Activated CD4-positive, alpha-beta T cell treated with anti-CD3 and anti-CD28 coated beads, Interleukin-2, Interleukin-4, amounts not matched to agents 100 ng/mL and 50 ng/mL, durations not matched to agents 16 hours and 8 hours (primary cell): ENCODE measurements at places on chromosomes 6 and 20.
A peak's percentile ranks its signal among the peaks of the same experiment; 100 is the strongest.

GRCh38 chr20:17955302-17955701 is 13.3 kb downstream of the SNX5 start:
- no peak for DNase-seq

DNA sequence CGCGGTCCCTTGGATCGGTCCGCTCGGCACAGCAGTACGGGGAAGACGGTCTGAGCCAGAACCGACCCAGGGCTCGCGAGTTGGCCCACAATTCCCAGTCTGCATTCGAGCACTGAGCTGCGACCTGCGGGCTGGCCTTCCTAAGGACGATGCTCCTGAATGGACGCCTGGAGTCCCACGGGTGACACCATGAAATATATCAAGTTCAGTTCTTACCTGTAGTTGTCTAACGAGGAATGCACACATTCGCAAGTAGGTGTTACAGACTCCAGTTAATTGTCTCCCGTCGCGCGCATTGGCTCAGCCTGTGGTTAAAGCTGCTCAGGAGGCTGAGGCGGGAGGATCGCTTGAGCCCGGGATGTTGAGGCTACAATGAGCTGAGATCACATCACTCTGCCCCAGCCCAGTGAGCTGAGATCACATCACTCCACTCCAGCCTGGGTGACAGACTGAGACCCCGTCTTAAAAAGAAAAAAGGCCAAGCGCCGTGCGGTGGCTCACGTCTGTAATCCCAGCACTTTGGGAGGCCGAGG is 802 bp downstream of the PEX7 start:
- no peak for DNase-seq

DNA sequence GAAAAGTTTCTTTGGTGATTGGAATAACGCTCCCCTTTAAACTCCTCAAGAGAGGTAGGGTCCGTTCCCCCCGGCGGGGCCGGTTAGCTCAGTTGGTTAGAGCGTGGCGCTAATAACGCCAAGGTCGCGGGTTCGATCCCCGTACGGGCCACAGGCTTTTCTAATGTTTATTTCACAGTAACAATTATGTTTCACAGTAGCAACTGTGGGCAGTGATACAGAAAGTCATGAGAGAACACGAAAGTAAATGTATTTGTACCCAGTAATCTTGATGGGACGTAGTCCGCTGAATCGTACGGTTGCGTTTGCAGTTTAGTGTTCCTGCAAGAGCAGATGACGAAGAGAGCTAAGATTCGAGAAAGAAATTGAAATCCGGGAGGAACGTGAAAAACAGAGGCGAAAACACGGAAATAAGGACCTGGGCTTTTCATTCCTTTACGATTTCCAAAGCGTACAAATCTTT is 505.5 kb downstream of the PRIM2 start:
- DNase-seq = no peak

DNA sequence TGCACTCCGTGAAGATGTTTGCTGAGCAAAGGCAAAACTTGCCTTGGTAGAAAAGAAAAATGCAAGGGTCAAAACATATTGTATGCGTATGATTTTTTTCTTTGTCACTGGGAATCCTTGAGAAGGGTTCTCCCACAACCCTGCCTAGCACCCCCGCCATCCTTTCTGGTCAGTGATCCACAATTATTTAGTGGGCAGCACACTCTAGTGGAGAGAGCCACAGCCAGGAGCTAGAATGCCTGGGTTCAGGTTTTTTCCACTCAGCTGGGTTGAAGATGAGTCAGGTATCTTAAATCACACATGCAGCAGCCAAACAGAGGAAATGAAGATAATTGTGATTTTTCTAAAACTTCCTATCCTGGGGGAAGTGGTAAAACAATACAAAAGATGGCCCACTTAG is 243.1 kb downstream of the PKHD1 start:
- no peak for DNase-seq

DNA sequence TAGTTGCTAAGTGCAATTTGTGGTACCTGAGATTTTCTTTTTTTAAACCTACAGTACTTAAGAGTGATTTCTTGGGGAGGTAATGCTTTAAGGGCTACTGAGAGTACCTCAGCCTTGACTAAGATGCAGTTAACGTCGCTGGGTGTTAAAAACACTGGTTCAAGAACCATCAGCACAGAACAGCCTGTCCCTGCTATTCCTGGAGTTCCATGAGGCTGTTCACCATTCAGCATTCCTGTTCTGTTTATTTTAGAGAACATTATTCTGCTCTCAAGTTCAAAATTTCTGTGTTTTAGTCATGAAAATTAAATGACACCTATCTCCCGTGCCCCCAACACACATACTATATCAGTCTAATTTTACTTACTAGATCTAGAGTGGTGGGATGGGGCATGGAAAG is 1.7 kb upstream of the PRELID3B start:
- DNase-seq = no peak

GRCh38 chr6:161748535-161749416 is 474.9 kb upstream of the AGPAT4 start:
- DNase-seq = peak; percentile 24

- DNase-seq = no peak
These were observed 43.8 kb downstream of the PKIB start for GRCh38 chr6:122654012-122654411.

- DNase-seq = peak; percentile 55
These were observed at the start of gene PDE7B for GRCh38 chr6:135851442-135852271. Gene PDE7B (plus strand): TSS chr6:135851701.

DNA sequence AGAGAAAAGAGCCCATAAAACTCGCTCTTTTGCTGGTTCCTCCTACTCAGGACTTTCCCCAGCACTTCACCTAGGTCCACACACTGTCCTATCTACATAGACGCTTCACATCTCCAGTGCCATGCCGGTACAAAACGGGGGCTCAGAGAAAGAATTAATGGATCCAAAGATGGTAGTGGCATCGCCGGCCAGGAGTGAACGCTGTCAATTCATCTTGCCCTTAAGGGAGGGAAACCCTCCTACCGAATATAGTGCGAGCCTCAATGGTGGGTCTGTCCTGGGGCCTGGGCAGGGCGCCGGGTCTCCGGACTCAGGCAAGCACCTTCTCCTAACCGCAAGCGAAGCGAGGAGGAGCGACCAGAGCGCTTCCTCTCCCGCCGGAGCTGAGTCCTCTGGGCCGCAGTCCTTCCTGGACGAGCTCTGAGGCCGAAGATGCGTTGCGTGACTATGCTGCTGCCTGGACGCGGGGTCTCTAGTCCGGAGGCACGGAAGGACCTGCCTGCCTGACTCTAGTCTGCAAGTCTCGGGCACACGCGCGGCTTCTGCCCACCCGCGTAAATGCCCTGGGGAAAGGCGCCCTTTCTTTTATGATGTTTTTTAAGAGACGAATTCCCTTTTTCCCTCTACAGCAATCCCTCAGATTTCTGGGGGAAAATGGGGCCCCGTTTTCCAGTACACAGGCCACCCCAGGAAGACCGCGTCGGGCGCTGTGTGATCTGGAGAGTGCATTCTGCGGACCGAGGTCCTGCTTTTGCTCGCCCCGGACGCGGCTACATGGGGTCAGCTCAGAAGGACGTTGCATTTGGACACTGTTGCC is 100.1 kb upstream of the PRDM1 start:
- DNase-seq = no peak

GRCh38 chr20:59259946-59260345 is 40.5 kb upstream of the EDN3 start:
- DNase-seq = no peak

GRCh38 chr20:7841971-7842310 is 98.3 kb downstream of the HAO1 start:
- DNase-seq = no peak

DNA sequence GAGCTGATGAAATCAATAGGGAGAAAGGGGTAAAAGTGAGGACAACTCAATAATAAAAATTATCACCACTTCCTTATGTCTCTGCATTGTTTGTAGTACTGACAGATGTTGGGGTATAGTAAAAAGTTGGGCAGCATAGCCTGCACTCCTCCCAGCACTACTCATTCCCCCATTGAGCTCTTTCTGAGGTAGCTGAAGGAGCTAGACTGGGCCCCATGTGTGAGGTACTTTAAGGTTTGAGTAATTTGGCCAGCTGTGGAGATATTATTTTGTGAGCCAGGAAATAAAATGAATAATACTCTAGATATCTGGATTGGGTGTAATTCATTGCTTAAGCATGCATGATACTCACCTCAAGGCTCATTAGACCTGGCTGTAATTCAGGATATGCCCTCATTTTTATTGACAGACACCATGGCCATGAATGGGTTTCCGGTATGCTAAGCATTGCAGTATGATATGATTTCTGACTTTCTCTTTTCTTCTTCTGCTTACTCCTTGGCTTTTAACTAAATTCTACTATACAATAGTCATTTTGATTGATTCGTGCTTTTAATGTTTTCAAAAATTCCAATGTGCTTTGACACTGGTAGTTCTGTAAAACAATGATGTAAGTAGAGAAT is 283.9 kb upstream of the RIMS1 start:
- no peak for DNase-seq

DNA sequence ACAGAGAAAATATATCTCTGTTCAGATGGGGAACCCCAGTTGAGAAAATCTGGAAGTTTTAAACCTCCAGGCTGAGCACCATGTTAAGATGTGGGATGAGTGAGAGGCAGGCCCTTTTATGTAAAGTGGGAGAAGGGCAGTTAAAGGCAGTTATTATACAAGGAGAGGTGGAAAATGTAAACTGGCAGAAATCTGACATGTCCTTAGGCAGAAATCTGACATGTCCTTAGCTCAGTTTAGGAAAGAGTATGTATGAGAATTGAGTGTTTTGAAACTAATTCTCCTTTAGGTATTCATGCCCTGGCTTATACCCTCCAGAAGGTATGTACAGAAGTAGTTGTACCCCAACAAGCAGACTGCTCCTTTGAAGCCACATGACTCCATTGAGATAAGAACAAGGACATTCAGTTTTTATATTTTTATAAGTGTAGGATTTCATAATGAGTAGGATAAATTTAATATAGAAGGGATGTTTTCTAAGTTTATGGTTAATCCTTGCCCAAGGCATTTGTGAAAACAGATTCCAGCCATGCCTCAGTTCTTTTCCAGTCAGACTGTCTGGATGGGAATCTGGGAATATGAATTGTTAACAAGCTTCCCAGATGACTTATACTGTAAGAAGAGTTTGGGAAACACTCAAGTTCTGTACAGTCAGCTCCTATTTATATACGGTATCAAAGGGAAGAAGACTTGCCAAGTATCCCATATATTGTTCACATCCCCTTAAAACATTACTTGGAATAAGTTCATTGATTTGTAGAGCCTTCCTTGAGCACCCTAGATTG is 87.7 kb downstream of the SCAND1 start:
- no peak for DNase-seq

- DNase-seq = no peak
These were observed 152.3 kb downstream of the ALDH8A1 start for GRCh38 chr6:134797400-134798113.

DNA sequence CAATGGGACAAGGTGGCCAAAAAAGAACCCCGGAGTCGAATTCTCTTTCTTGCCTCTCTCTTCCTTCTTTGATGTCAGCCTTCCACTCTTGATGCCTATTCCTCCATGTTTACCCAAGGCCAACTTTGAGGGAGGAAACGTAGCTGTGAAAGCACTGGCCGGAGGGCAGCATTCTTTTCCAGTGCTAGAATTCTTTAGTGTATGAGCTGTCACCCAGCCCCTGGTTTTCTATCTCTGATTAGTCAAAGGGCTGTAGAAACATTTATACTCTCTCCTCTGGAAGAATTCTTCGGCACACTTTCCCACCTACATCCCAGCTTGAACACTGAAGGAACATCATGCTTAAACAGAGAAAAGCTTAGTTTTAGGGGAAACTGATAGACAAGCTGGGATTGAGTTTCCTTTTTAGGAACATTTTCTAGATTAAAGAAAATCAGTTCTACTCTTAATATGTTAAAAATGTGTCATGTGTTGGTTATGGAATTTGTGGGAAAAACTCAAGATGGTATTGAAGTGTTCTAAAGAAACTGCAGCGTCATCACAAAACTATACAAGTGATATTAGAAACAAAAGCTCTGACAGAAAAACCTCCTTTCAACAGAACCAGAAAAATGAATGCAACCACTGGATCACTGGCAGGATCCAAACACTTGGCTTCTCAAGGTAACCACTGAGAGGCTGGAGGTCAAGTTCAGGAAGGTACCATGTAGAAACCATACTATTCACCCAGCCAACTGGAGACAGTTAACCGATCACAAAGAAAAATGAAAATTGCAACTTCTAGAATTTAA is 20.7 kb upstream of the UTRN start:
- DNase-seq = no peak

DNA sequence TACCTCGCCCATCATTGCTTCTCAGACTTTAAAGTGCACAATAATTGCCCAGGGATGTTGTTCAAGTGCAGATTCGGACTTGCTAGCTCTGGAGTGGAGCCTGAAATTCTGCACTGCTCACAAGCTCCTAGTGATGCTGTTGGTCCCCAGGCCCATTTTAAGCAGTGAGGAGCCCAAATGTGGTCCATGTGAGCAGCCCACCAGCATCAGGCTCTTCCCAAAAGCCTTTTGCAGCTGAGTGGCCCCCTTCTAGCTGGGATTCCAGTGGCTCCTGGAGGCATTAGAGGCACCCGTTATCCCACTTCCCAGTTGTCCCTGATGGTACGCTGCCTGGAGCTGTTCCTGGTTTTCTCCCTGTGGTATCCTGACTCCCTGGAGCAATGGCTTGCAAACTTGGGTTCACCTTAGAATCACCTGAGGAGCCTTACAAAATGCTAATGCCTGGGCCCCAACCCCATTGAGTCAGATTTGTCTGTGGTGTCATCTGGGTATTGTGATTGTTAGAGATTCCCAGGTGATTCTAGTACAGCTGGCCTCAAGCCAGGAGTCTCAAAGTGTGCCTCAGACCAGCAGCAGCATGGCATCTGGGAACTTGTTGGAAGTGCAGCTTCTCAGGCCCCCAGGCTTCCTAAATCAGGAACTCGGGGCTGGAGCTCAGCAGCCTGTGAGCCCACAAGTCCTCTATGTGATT is 186.9 kb upstream of the SLC24A3 start:
- DNase-seq = no peak

- DNase-seq = no peak
These were observed 370.7 kb upstream of the TSHZ2 start for GRCh38 chr20:52601295-52601971.

DNA sequence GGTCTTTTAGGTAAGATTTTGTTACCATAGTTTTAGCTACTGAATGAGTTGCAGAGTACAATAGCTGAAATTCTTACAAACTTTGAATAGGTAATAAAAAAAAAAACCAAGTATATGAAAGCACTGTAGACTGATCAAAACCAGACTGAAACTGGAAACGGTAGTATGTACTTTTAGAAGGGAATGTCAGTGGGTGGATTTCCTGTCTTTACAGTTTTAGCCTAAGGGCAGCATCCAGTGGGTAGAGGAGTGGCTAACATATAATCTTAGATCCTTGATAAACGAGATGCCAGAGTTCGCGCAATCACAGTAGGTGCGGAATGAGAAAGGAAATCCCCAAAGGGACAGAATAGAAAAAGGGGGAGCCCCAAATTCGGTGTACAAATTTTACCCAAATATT is 385.9 kb upstream of the RUNX2 start:
- no peak for DNase-seq

DNA sequence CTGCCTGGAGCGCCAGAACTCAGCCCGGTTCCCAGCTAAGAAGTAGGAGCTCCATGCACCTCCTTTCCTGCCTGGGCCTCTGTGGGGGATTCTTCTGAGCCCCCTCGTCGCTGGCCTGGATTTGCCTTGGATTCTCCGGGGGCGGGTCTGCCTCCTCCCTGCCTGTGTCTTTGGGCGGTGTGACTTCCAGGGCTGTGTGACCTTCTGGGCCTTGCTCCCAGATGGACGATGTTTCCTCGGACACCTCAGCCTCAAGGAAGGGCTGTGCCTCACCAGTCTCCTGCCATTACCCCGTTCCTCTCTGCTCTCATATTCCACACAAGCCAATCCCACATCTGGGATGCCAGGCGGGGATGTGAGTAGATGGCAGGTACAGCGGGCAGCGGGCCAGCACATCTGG is 76.8 kb downstream of the ERMARD start:
- no peak for DNase-seq
